Kidney tubule cell (primary cell): ENCODE measurements at places on chromosomes 7 and 10.

GRCh38 chr10:3554121-3554522, 230.9 kb downstream of the KLF6 start:
- DNase-seq = no peak

- DNase-seq = no peak
Observed at GRCh38 chr7:17665029-17665428, 275.3 kb downstream of the SNX13 start.

- no peak for DNase-seq
Observed at GRCh38 chr10:30683496-30683895, 53.9 kb upstream of the LYZL2 start.

DNA sequence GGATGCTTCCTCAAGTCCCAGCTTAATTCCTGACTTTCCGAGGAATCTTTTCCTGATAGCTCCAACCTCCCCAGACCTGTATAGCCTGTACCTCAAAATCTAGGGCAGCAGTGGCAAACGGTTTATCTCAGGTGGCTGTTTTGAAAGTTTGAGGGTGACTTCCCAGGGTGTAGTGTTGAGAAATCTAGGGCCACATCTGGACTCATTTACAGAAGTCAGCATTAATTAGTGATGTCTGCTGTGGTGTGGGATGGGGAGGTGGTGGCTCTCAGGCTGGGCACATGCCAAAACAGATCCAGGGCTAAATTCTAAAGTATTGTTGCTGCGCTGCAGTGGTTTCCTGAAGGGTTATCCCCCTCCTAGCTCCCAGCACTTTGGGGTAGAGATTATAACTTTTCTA, 38.0 kb downstream of the UNC5B start:
- DNase-seq = no peak

DNA sequence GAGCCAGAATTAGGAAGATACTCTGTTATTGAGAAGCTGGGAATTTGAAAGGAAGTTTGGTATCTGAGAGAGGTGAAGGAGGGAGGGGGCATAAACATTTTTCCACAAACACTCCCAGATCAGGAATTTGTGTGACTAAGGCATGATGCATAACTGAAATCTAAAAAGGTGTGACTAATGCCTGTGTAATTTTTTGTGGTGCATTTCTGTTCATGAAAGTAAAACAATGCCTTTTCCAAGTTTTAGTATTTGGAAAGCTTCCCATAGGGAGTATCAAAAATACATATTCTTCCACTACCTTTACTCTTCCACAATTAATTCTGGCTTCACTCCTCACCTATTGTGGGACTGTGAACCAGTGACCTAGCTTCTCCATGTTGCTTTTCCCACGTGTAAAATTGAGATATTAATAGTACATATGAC, 56.4 kb upstream of the CAV2 start:
- DNase-seq = peak; percentile 94

GRCh38 chr10:124211921-124212320, 118.5 kb upstream of the CHST15 start:
- DNase-seq = no peak

GRCh38 chr7:105906695-105907094, 30.3 kb upstream of the ATXN7L1 start:
- no peak for DNase-seq

DNA sequence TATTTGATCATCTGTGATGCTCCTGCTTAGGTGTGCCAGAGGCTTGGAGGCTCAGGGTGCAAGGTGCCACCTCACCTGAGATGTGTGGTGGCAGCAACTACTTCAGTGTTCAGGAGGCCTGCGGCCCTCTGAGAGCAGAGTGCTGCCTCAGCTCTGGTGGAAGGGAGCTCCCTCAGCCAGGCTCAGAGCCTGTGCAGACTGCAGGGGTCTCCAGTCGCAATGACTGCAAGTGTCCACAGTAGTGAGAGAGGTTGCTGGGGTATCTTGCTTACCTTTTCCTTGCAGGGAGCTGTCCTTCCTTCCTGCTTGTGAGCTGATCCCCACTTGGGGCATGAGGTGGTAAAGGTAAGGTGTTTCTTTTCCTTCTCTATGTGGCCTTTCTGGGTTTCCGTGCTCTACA, 131.0 kb upstream of the GAD2 start:
- DNase-seq = no peak

GRCh38 chr7:52777051-52777822, 258.2 kb upstream of the POM121L12 start:
- peak; percentile 66 for DNase-seq
